ENCODE measurements at places on chromosomes 1 and 21.

- DNase-seq, result no peak
Observed at GRCh38 chr1:114310695-114311271, 157.1 kb upstream of the SYT6 start.

GRCh38 chr21:25506887-25507286 is 100.4 kb downstream of the MRPL39 start:
- no peak for DNase-seq

DNA sequence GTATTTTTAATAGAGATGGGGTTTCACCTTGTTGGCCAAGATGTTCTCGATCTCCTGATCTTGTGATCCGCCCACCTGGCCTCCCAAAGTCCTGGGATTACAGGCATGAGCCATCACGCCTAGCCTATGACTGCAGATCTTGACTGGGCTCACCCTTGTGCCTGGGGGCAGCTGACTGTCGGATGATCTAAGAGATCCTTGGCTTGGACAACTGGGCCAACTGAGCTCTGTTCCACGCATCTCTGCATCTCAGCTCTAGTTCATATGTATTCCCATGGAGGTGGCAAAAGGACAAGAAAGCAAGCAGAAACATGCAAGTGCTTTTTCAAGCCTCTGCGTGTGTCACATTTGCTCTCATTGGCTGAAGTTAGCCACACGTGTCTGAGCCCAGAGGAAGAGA is 75.8 kb upstream of the SELENON start:
- no peak for DNase-seq

DNA sequence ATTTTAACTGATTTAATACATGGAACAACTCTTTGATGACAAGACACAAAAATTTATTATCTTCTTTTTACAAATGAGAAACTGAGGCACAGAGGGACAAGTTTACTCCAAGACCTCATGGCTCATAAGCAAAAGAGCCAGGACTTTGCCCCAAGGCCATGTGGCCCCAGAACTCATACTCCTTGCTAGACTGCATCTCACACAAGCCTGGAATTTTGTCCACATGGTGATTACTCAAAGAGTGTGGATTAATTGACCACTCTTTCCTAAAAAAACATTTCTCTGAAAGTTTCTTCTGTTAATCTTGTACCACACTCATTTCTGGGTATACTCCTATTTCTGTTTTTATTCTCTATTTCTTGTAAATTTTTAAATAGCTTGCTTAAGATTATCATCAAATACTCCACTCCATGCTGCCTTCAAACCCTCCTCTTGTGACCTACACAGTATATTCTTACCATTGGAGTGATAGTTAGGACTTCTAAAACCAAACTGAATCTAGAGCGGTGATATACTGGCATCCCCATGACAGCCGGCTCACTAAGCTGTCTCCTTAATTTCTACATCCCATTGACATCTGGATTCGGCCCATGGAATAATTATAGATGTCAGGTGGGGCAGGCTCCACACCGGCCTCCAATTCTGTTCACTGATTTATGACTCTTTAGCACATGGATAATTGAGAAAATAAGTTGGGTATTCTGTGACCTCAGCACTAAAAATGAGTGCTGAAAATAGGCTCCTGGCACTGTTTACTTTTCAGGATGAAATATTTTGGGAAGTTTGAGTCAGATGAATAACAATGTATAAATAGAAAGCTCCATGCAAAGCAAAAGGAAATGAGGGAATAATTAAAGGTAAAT is 16.1 kb downstream of the RGS4 start:
- peak; percentile 62 for DNase-seq

DNA sequence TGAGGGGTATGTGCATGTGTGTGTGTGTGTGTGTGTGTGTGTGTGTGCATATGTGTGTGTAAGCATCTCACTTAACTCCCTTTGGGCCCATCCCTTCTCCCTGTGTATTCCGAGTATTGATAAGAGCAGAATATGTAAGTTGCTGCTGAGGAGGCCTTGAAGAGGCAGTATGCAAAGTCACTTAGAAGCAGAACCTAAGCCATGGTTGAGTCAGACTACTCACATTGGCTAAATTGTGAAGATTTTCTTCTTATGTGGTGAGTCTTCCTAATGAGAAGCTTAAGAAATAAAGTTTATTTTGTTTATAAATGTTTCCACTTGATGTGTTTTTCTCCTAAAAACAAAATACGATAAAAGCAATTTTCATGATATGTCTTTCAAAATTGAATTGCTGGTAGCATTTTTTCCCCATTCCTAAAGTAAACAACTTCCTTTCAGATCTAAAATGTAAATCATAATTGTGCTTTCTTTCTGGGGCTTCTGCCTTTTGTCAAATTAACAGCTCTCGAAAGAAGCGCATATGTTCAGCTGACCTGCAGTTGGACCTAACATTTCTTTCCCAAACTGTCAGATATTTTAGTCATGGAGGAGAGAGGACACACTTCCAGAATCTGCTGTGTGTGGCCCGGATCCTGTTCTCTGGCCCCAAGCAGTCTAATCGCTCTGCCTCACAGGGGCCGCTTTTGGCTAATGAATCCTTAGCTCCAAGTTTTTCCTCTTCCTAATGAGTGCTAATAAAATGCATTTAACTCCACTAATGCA is 284.0 kb downstream of the DUSP10 start:
- DNase-seq, result no peak

DNA sequence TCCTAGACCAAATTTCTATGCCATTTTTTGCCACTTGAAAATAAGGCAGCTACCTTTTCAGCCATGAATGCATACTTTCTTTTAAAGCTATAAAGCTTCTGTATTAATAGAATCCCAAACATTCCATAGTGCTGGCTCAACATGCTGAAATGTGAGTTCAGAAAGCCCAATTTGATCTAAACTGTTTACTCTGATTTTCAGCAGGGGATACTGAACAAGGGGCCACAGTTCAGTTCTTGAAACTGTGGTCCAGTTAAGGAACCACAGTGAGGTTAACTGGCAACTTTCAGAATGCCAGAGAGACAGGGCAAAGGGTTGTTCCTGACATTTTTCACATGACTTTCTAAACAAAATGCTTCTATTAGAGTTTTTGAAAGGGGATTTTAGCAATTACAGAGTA is 85.7 kb upstream of the COL11A1 start:
- no peak for DNase-seq

DNA sequence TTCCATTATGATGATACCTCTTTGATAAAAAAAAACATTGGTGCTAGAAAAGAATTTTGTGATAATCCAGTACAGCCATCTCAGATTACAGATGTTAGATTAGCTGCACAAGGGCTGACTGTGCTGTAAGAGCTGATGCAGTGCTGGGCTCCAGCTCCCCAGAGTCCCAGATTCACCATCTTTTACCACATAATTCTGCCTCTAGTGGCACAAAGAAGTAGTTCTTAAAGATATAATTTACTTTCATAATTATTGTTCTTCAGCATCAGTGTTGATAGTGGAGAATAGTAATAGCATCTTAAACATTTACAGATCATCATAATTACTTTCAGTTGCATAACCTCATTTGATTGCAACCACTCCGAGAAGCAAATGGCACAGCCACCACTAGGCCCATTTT is 262.1 kb downstream of the BRINP2 start:
- no peak for DNase-seq

DNA sequence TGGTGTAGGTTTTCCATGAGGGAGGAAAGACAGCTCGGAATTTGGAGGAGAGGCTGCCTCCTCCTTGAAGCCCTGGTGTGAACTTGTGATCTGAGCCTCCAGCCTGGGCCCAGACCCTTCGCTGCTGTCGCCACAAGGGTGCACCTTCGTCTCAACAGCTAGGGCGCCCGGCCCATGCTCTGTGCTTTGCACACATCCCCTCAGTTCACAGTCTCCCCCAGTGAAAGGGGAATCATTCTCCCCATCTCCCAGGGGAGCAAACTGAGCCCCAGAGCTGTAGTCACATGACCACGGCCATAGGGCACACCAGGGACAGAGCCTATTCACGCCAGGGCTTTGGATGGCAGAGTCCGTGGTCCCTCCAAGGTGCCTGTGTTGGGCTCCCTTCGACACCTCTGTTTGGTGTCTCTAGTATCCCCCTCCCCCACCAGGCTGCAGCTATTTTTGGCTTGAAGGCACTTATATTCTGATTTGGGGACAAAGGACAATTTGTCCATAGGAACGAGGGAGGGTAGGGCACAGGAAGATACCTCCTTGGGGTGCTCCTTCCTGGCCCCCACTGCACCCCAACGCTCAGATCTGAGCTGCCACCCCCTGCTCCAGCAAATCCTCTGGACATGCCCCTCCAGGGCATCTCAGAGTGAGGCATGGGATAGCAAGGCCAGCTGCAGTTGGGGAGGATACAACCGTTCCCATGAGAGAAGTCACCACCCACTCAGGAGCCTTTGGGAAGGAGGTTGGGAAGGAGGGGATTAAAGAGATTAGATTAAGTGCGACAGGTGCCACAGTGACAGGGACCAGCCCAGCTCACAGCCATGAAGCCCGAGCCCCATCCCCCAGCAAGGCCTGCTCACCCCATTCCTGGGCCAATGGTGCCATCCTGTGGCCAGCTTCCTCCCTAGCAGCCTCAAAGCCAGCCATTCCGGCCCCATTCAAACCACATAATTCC is 15.7 kb downstream of the MATN1 start:
- peak; percentile 79 for DNase-seq

GRCh38 chr21:45571641-45572040 is 29.4 kb upstream of the SLC19A1 start:
- DNase-seq, result no peak

- DNase-seq, result no peak
Observed at GRCh38 chr21:41360072-41360821, 1.6 kb upstream of the MX2 start.

- DNase-seq, result no peak
Observed at GRCh38 chr1:212142883-212143530, 107.5 kb downstream of the DTL start.

DNA sequence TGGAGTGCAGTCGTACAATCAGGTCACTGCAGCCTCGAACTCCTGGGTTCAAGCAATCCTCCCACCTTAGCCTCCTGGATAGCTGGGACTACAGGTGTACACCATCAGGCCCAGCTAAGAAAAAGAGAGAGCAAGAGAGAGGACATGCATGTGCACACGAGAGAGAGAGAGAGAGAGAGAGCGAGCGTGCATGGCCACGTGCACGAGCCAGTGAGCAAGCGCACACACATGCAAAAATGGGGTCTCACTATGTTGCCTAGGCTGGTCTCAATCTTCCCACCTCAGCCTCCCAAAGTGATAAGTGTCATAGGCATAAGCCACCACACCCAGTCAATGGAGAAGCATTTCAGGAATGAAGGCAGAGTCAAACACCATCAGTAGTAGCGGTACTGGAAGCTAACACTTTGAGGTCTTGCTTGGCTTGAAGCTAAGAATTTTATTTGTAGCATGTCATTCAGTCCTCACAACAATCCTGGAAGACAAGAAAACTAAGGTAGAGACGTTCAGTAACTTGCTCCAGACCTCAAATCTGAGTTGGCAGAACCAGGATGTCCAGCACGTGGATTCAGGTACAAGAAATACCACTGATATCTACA is 14.5 kb downstream of the GNB1 start:
- DNase-seq, result no peak

GRCh38 chr1:173856014-173856413 is 11.8 kb downstream of the GAS5 start:
- DNase-seq, result no peak

- peak; percentile 97 for DNase-seq
Observed at GRCh38 chr1:155134880-155135414, 705 bp upstream of the SLC50A1 start.

DNA sequence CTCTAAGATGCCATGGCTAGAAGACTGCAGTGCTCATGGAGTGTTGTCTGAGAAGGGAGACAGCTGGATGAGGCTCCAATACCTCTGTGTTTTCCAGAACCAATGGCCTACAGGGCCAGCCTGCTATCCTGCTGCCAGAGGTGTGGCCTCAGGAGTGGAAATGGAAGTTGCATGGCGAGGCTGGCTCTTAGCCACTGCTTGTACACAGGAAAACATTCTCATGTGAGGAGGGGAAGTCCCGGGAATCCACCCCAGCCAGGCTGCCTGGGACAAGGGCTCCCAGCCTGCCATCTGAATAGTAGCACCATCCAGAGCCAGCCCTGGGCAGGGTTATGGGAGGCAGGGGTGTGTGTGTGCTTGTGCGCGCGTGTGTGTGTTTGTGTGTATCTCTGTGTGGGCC is 56.5 kb downstream of the SDC3 start:
- DNase-seq, result peak; percentile 87

GRCh38 chr1:47659146-47659545 is 221.3 kb downstream of the FOXD2 start:
- DNase-seq, result no peak

DNA sequence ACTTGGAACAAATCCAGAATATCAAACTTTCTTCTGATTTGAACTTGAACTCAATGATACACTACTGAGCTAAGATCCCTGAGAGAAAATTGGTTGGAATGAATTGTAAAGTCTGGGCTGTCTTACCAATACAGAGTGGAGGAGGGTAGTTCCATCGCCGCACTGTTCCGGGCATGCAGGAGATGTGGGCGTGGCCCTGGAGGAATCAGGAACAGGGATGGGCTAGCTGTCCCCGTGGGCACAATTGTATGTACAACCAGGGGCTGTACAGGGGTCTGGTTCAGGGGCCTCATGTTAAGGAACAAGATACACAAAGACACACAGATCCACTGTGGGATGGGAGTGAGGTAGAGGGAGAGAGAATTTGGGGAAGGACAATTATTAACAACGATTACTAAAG is 144.3 kb downstream of the ZSCAN20 start:
- no peak for DNase-seq

GRCh38 chr1:230132758-230133157 is 65.7 kb downstream of the GALNT2 start:
- no peak for DNase-seq

DNA sequence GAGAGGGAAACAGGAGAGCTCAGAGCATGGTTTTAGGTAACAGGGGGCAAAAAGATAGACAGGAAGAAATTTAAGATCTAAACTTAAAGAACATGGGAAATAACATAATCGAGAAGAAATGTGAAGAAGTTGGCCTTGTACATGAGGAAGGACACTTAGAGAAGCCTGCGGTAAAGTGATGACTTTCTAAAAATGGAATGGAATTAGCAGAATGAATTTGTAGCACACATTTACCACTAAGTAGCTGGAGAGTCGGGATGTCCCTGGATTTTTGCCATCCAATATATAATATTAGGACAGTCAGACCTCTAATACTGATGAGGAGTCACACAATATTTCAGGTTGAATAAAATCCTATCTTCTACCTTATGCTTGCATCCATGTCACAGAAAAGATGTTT is 77.7 kb upstream of the C1orf87 start:
- DNase-seq, result no peak

DNA sequence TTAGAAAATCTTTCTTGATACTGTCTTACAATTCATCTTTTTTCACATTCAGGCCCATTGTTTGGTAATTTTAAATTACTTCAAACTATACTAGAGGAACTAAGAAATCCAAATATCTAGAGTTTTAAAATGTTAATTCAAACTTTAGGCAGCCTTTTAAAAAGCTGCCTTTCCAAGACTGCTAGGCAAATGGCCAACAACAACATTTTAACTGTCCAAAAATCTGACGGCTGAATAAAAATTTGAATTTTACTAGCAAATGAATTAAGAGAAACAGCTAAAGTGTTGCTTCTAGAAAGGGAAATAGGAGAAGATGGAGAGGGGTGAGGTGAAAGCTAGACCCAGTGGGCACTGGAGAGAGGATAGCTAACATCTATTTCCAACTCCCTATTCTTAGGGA is 17.2 kb downstream of the DPYD start:
- peak; percentile 42 for DNase-seq

- no peak for DNase-seq
Observed at GRCh38 chr1:161197560-161198193, 1.2 kb downstream of the ADAMTS4 start.

GRCh38 chr1:67573311-67573872 is 111.6 kb upstream of the GADD45A start:
- no peak for DNase-seq

GRCh38 chr1:234765181-234765580 is 155.2 kb upstream of the IRF2BP2 start:
- no peak for DNase-seq

All from dermis blood vessel endothelial cell (primary cell).